ENCODE measurements at places on chromosomes 6 and 20. TPM values are rescaled to one million over a fixed set of nuclear protein-coding genes. Genes with fewer than 3 reads are reported as not detected.

DNA sequence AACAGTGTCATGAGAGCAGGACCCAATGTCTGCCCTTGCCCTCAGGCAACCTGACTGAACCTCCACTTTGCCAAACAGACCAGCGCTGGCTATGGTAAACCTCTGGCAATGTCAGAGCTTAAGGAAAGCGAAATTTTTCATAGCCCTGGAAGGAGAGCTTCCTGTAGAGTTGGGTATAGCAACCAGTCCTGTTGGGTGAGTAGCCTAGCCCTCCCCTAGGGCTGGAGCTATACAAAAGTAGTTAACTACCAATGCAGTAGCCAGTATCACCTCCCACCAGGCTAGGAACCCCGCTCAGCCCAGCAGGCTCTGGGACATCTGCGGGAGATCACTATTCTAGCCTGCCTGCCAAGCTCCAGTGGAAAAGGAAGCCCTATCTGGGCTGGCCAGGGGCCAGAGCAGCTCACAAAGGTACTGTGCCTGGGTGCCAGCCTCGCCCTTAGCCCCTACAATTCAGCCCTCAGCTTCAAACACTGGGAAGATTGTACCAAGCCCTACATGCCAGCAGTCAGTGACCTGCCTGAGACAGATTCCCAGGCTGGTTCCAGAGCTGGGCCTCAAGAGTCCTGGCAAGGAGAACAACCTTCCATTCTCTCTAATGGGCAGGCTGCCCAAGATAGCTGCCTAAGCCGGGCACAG is 7.9 kb downstream of the WFDC3 start:
- DNase-seq: no peak

DNA sequence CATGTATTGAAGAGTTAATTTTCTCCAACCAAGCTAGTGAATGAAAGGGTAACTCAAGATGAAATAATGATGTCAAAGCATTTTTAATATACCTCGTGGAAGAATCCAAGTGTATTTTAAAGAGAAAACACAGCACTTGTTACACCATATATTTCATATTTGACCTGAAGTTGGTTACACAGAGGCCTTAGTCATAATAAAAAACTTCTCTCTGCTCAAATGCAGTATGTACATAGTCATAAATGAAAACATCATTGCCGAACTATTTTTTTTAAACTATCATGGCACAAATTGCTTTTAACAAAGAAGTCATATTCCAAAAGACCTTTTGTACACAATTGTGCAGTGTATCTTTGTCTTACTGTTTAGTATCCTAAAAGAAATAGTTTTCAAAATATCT is 43.0 kb downstream of the BACH2 start:
- no peak for DNase-seq

DNA sequence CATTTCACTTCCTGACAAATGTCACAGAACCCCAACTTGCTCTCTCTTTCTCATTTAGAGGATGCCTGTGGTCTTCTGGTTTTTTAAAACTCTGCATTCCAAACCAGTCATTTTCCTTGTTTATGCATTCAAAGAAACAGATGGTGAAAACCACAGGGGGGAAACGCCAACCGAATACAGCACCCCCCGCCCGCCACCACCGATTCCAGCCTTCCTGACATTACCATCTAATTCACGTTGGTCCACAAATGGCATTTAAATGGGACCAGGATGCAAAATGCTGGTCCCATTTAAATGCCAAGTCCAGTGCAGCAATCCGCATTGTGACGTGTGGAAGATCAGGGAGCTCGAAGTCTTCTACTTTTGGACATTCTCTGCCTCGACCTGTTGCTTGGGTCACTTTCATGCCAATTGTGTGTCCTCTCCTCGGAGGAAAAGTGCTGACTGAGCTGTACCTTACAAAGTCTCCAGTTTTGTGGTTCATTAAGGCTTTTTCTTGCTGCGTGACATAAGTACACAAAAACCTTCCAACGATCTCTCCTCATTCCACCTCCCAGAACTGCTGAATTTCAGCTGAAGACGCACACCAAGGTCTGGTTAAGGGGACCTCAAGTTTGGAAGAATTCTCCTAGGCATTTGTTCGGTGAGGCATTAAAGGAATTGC is 35.8 kb downstream of the NEDD9 start:
- DNase-seq: no peak

GRCh38 chr20:5480824-5481600 is 164.3 kb upstream of the PROKR2 start:
- DNase-seq: no peak

- DNase-seq: no peak
These were observed 65.2 kb upstream of the ADGRF4 start for GRCh38 chr6:47633141-47633540.

- DNase-seq: no peak
These were observed 172.4 kb downstream of the ADGB start for GRCh38 chr6:146770965-146771735.

- DNase-seq: no peak
These were observed 60.8 kb downstream of the MOCS1 start for GRCh38 chr6:39873439-39873838.

DNA sequence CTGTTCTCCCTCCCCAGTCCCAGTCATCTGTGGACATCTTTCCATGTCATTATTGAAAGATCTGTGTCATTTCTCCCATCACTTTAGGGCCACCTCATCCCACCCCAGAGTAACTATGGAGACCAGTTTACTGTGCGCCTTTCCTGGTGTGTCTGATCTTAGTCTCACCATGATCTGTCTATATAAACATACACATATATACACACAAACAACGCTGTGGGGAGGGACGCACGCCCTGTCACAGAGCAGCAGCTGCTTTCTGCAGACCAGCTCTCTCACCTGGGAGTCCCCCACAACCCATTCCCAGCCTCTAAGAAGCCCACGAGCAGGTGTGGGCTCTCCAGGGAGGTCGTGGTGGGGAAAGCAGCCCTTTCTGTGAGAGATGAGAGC is 68.1 kb upstream of the TOX2 start:
- DNase-seq: no peak

DNA sequence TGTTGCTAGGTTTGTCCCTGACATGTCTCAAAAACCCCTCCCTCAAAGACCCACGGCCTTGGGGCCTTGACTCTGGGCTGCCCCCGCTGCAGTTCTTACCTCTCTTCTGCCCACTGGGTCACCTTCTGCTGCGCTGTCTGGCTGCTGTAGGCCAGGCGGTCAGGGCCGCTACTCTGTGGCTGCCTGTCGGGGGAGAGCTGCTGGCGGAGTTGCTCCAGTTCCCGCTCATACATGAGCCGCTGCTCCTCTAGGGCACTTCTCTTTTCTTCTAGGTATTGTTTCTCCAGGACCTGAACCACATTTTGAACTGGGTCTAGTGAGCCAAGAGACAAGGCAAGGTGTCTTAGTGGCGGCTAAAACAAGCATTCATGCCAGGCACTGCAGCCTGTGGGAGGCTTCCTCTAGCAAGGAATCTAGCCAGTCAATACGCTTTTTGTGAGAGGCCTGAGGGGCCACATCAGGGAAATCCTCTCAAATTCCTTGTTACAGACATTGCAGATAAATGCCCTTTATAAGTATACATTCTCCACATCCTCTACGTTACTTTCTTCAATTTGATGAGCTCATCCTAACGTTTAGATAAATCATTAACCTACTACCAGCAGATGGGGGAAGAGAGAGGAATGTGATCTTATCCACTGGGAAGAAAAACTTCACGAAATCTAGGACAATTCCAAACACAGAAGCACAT is 110.3 kb upstream of the NUP153 start:
- DNase-seq: no peak

- DNase-seq: no peak
These were observed 907.6 kb downstream of the TFAP2A start for GRCh38 chr6:9507136-9507895.

DNA sequence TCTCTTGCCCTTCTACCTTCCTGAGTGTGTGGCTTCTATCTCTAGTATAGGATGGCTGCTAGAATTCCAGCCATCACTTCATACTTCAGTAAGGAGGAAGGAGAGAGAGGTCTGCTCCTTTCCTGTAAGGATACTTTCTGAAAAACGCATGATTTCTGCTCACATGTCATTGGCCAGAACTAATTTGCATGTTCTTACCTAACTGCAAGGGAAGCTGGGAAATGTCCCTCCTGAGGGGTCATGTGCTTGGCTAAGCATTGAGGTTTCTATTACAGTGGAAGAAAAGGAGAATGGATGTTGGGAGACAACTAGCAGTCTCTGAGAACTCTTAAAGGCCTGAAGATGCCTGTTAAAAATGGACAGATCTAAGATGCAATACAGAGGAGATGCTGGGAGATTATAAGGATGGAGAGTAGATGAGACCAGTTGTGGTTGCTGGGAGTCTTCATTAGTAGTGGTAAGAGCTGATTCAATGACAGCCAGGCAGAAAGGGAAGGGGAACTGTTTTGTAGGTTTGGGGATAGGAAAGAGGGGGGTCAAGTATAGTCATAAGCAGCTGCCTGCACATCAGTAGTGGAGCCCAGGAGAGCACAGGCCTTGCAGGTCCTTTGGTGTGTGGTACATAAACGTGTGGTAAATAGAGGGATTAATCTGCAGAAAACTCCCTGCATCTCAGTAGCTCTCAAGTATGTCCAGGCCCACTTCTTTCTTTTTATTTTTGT is 20.2 kb downstream of the CDS2 start:
- DNase-seq: no peak

GRCh38 chr6:155165029-155165710 is 98.6 kb upstream of the CLDN20 start:
- DNase-seq: no peak

- no peak for DNase-seq
These were observed 11.9 kb upstream of the NPBWR2 start for GRCh38 chr20:64119301-64119680.

DNA sequence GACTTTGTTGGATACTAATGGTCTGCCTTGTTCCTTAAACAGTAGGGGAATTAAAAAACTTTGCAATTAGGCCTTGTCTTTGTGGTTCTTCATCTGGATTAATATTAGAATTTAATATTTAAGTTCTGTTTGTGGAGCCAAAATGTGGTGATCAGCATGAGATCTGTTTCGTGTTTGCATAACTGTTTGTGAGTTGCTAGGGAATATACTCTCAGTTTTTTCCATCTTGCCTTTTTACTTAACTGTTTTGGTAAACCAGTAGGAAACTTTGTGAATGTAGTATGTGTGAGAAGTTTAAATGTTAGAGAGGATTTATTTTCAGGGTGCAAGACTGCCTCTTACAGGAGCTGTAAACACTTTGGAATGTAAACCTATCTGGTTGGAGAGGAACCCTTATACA is 35.6 kb downstream of the LRRC1 start:
- no peak for DNase-seq

- no peak for DNase-seq
These were observed 5.3 kb downstream of the NHLRC1 start for GRCh38 chr6:18117136-18117535.

- DNase-seq: no peak
These were observed 20.1 kb downstream of the TRIM27 start for GRCh38 chr6:28903686-28904085.

- DNase-seq: no peak
These were observed 3.1 kb downstream of the YTHDF1 start for GRCh38 chr20:63212792-63213191.

- no peak for DNase-seq
These were observed 68.3 kb downstream of the CEBPB start for GRCh38 chr20:50258790-50259483.

DNA sequence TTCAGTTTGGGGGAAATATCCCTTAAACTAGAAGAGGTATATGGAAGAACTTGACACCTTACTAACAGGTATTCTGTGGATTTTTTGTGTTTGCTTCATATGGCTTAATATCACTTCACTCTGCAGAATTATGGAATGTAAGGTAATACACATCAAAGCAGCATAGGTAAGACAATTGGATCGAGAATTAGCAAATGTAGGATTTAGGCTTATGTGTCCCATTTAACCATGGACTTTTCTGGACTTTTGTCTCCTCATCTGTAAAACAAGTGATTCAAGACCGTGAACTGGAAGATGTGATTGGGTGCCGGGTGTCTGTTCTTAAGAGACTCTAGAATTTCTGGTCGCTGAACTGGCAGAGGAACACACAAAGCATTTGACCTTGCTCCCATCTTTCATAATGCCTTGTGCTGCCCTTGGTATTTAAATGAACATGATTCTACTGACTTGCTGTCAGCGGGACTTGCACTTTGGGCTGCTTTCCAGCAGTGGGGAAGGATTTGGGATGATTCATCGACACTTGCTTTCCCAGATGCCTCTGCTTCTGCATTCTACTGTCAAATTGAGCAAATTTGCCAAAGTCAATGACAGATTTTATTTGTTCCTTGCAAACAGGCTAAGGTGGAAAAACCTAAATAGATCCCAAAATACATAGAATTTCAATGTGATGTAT is 199.8 kb downstream of the PLCB1 start:
- no peak for DNase-seq

GRCh38 chr6:169131390-169131789 is 122.3 kb downstream of the THBS2 start:
- no peak for DNase-seq

DNA sequence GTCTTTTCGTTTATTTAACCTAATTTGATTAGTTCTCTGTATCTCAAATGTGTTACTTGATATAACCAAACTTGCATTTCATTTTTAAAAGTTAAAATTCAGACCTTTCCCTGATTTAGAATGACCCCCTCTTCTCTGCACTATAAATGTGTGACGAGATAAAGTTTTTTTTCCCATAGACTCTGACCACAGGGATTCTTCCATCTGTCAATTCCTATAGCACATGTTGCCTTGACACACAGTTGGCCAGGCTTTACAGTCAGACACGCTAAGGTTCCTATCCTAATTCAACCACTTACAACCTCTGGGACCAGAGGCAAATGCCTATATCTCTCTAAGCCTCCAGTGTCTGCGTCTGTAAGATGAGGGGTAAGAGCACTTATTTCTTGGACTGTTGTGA is 40.6 kb downstream of the KCNS1 start:
- DNase-seq: no peak

GRCh38 chr6:142455957-142456589 is 154.3 kb downstream of the ADGRG6 start:
- DNase-seq: no peak

GRCh38 chr6:65631711-65632110 is 75.3 kb downstream of the EYS start:
- DNase-seq: no peak

The BCAS4 gene
- 34.8 TPM for total RNA-seq

The MYB gene
- total RNA-seq: 1.3 TPM

The RIMS1 gene
- total RNA-seq: 0.18 TPM

The OSTM1 gene
- total RNA-seq: 277 TPM

The SRMS gene
- total RNA-seq: not detected

The OTOR gene
- not detected for total RNA-seq

The CDK5RAP1 gene
- total RNA-seq: 34.8 TPM

The SLC17A3 gene
- total RNA-seq: not detected

The UFL1 gene
- 13.7 TPM for total RNA-seq

The HLA-DPA1 gene
- 0.69 TPM for total RNA-seq

The PPP1R16B gene
- total RNA-seq: 0.92 TPM

The SNX9 gene
- 46.0 TPM for total RNA-seq

The CYB5R4 gene
- 31.7 TPM for total RNA-seq

All from Panc1 (cell line).